ENCODE measurements at places on chromosomes 7 and 10. TPM values are rescaled to one million over a fixed set of nuclear protein-coding genes. Genes with fewer than 3 reads are reported as not detected.

DNA sequence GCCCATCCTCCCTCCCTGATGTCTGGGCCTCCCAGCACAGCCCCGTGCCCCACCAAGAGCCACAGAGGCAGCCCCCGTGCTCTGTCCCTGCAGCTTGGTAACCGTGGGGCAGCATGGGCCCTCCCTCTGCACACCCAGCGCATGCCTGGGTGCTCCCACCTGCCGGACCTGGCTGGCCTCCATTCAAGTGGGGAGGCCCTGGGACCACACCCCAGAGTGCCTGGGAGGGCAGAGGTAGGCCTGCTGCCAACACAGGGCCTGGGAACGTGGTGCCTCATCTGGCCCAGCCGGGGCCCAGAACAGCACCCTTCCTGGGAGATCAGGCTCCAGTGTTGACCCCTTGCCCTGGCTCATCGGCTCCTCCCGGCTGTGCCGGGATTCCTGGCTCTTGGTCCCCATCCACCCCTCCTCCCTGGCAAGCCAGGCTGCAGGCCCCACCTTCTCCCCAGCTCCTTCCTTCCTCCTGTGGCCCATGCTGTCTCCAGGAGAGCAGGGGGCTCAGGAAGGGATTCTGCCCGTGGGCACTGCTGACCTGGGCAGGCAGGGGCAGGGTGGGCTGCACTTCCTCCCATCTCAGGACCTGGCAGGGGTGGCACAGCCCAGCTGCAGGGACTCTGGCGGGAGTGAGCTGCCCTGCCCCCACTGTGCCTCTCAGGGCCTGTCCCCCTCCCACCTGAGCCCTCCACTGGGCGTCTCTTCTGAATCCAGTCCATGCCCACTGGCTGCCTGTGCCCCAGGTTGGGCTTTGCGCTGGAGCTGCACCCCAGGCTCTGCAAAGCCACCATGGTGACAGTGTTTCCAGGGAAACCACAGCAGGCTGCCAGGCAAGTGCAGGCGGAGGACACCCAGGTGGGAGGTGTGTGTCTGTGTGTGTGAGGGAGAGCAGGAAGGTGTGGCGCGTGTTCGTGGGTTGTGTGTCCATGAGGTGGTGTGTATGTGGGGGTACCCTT, 32.6 kb downstream of the PWWP2B start:
- no peak for DNase-seq
- peaks cover 5% of the 10 kb centered on the region for H3K36me3 ChIP-seq
- H3K4me3 ChIP-seq: no peak overlapping the region
- H3K27me3 ChIP-seq: peaks cover 5% of the 10 kb centered on the region
- H3K27ac ChIP-seq: no peak overlapping the region

GRCh38 chr10:36450380-36450779, 675.0 kb upstream of the ANKRD30A start:
- H3K27me3 ChIP-seq: no peaks in the 10 kb centered on the region
- H3K4me3 ChIP-seq: no peak overlapping the region
- H3K27ac ChIP-seq: no peak overlapping the region
- H3K4me1 ChIP-seq: no peaks in the 10 kb centered on the region
- DNase-seq: no peak

DNA sequence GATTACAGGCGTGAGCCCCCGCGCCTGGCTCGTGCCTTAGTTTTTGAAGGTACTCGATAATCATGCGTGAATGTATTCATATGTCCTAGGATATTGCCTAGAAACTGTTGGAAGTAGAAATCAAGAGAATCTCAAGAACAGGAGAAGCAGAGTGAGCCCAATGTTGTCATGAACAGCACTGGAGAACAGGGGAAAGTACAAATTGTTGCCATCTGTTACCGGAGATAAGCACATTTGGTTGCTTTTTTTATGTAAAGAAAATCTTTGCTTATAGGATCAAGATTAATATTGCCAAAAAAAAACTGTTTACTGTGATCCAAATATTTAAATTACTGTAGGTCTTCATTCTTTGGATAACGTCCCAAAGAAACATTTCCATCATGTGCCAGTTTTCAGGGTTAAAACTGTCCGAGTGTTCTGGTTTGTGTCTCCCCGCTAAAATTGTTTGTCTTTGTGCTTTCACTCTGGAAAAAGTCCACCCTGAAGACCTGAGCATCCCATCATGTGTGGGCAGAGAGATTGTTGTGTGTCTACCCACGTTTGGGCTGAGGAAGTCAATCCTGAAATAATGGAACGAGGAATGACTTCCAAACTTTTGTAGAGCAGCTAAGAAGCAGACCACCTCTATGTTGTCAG, 95.7 kb upstream of the CELF2 start:
- no peak overlapping the region for H3K27ac ChIP-seq
- no peaks in the 10 kb centered on the region for H3K36me3 ChIP-seq
- H3K4me3 ChIP-seq: no peak overlapping the region
- H3K27me3 ChIP-seq: peaks cover 2% of the 10 kb centered on the region

GRCh38 chr10:78649429-78649828, 419.3 kb upstream of the ZMIZ1 start:
- H3K4me1 ChIP-seq: no peaks in the 10 kb centered on the region
- DNase-seq: no peak
- no peaks in the 10 kb centered on the region for H3K27me3 ChIP-seq
- H3K36me3 ChIP-seq: peaks cover 4% of the 10 kb centered on the region
- no peak overlapping the region for H3K27ac ChIP-seq

Gene EIF5AL1
- 0.59 TPM for total RNA-seq

Gene TRIM50
- total RNA-seq: 0.54 TPM

GRCh38 chr7:121401896-121402295, 5.8 kb upstream of the FAM3C start:
- no peaks in the 10 kb centered on the region for H3K4me1 ChIP-seq
- H3K4me3 ChIP-seq: no peak overlapping the region
- no peak overlapping the region for H3K27ac ChIP-seq
- no peaks in the 10 kb centered on the region for H3K27me3 ChIP-seq
- H3K36me3 ChIP-seq: no peaks in the 10 kb centered on the region

DNA sequence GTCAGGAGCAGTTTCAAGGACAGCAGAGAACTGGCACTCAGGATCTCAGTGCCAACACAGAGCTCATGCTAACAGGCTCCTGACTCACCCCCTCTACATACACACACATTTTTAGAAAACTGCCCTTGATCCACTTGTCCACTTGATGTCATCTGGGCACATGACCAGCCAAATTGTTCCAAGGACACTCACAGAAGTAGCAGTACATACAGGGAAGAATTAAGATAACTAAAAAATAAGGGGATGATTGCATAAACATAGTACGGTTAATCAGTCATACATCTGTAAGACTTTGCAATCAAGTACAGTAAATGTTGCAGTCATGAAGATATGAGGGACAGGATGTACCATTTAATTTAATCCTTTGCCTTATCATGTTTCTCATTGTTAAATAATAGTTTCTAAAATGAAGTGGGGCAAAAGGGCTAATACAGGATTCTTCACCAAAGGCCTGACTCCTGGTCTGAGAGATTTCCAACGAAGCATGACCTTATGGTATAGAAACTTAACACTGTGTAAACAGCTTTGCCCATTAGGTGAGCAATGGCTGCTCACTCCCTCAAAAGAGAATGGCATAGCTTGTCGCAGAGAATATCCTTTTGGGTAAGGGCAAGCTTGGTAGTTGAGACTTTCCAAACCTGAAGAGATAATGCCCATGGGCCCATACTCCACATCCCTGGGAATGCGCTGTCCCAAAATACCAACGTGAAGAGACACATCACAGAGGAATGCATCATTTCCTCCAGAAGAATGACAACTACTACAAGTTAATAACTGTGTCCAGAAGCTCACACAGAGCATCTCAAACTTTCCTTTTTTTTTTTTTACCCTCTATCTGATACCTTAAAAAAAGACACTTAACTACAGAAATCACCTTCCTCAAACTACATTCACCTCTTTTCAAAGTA, 94.1 kb downstream of the ARMH3 start:
- DNase-seq: no peak
- H3K4me3 ChIP-seq: no peak overlapping the region
- H3K4me1 ChIP-seq: peaks cover 6% of the 10 kb centered on the region

Gene AEBP1
- 22.2 TPM for total RNA-seq

- no peaks in the 10 kb centered on the region for H3K36me3 ChIP-seq
- no peaks in the 10 kb centered on the region for H3K27me3 ChIP-seq
- peaks cover 8% of the 10 kb centered on the region for H3K4me1 ChIP-seq
Observed at GRCh38 chr10:129131457-129132132, 335.4 kb upstream of the MGMT start.

- no peak overlapping the region for H3K4me3 ChIP-seq
- no peaks in the 10 kb centered on the region for H3K27me3 ChIP-seq
- H3K27ac ChIP-seq: no peak overlapping the region
- H3K36me3 ChIP-seq: peaks cover 58% of the 10 kb centered on the region
Observed at GRCh38 chr7:29937132-29937531, 52.5 kb downstream of the SCRN1 start.

DNA sequence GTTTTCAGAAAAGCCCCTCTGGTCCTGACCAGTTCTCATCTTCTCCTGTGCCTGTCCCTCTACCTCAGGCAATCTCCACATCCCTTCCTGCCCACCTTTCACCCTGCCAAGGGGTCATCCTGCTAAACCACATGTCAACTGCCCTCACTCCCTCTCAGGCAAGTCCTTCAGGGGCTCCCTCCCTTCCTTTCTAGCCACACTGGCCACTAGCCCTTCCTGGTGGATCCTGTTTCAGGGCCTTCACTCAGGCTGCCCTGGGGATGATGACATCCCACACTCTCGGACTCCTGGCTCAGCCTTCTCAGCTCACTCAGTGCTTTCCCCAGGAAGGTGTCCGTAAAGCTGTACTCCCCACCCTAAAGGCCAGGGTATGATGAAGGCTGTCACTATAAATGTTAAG, 13.4 kb downstream of the STEAP1B start:
- peak overlapping the region; percentile 16 for H3K27ac ChIP-seq
- peaks cover 6% of the 10 kb centered on the region for H3K27me3 ChIP-seq
- no peak overlapping the region for H3K4me3 ChIP-seq
- peaks cover 9% of the 10 kb centered on the region for H3K36me3 ChIP-seq
- peaks cover 40% of the 10 kb centered on the region for H3K4me1 ChIP-seq

GRCh38 chr7:90889210-90889609, 293.1 kb downstream of the CDK14 start:
- H3K36me3 ChIP-seq: no peaks in the 10 kb centered on the region
- H3K4me3 ChIP-seq: no peak overlapping the region
- no peaks in the 10 kb centered on the region for H3K4me1 ChIP-seq
- no peaks in the 10 kb centered on the region for H3K27me3 ChIP-seq
- no peak for DNase-seq

Gene ZNF365
- total RNA-seq: not detected

Gene CNNM1
- 0.08 TPM for total RNA-seq
